ENCODE measurements at places on chromosomes 16 and 17.

DNA sequence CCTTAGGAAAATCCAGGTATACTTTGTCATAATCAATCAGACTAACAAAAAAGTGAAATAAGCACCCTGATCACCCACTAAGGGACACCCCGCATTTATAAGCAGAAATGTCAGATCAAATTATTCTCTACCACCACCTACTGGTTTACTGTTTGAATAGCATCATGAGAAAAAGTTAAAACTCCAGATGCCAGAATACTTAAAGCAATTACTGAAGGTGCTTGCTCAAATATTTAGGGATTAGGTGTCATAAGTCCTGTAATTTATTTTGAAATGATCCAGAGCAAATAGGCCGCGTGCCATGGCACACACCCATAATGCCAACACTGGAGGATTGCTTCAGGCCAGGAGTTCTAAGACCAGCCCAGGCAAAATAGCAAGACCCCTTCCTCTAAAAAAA lies 2.3 kb downstream of the TOP2A start:
- DNase-seq, result no peak

GRCh38 chr16:55328611-55329569 lies 4.9 kb downstream of the IRX6 start:
- no peak for DNase-seq

GRCh38 chr17:56595831-56596690 lies 2.6 kb downstream of the NOG start:
- peak; percentile 23 for DNase-seq

- DNase-seq, result no peak
Measured at GRCh38 chr16:10947211-10947787, 2.9 kb downstream of the CLEC16A start.

DNA sequence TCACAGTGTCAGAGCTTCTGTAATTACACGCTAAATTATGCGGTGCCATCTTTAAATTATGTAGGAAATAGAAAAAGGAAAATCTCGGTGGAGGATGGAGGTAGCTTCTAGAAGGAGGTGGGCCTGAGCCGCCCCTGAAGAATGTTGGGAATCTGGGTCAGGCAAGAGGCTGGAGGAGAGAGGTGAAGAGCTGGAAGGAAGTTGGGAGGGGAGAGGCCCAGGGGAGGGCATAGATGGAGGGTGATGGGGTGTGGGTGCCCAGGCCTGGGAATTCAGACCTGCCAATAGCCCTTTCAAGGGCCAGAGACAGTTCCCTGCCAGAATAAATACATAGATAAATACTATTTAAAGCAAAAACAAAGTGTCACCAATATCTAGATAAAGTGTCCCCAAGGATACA lies 415.0 kb upstream of the HSBP1 start:
- no peak for DNase-seq

GRCh38 chr17:3400055-3400454 lies 1.8 kb upstream of the OR1E1 start:
- DNase-seq, result no peak

- no peak for DNase-seq
Measured at GRCh38 chr16:54627616-54628015, 303.0 kb upstream of the IRX5 start.

- DNase-seq, result no peak
Measured at GRCh38 chr17:78527345-78527744, 49.9 kb downstream of the DNAH17 start.

GRCh38 chr16:58187092-58187491 lies 10.8 kb downstream of the CSNK2A2 start:
- DNase-seq, result no peak

GRCh38 chr17:5500589-5501391 lies 14.4 kb downstream of the MIS12 start:
- DNase-seq, result peak; percentile 77

- peak; percentile 90 for DNase-seq
Measured at GRCh38 chr17:49556223-49556943, 19.3 kb upstream of the NXPH3 start.

DNA sequence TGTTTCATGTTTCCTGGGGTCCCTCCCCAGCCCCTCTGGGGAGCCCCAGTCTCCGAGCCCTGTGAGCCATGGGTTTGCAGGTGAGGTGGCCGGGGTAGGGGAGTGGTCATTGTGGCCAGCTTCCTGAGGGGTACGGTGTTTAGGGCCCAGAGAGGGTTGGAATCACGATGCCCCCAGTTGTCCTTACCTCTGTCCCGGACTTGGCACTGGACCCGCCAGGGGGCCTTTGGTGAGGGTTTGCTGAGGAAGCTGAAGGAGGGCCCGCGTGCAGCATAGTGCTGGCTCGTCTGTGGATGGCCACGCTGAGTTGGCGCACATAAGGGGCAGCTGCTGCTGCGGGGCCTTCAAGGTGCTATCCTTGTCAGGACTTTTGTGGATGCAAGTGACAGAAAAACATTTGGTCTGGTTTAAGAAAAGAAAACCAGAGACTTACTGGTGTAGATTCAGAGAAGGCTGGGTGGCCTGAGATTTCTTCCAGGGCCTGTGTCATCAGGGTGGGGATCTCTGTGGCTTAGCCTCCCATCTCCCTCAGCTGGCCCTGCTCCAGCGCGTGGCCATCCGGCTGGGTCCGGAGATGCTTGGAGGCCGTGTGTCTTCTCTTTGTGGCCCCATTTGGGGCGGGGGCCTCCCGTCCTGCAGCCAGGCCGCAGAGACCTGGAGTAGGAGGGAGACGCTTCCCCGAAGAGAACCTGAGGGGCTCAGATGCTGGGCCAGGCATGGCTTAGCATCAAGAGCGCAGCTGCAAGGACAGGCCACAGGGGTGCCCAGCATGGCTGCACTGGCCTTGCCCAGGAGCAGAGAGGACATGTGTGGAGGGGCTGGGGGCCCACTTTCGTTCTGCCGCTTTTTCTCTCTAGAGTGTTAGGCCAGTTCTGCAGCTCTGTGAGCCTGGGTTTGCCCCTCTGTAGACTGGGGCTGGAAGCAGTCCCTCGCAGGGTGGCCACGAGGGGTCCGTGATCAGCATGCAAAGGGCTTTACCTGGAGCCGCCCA lies 33.7 kb upstream of the NUDT16L1 start:
- no peak for DNase-seq

- DNase-seq, result no peak
Measured at GRCh38 chr17:6524520-6524919, 31.8 kb downstream of the PITPNM3 start.

- DNase-seq, result peak; percentile 81
Measured at GRCh38 chr16:84738255-84739038, 38.6 kb downstream of the USP10 start.

- DNase-seq, result no peak
Measured at GRCh38 chr16:22322021-22322471, 24.8 kb downstream of the POLR3E start.

- DNase-seq, result no peak
Measured at GRCh38 chr16:84780544-84781376, 39.0 kb upstream of the CRISPLD2 start.

DNA sequence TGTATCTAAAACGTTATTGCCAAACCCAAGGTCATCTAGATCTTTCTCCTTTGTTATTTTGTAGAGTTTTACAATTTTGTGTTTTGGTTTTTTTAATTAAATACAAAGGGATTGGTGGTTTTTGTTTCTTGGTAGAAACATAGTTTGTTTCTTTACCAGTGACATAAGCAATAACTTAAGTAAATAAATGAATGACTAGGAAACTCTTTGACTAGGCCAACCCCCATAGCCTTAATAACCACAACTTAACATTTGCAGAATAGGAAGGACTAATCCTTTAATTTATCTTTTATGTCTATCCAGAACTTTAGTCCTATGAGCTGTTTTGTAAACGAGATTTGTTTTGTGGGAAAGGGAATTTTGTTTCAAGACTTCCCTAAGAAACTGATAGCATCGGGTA lies 162.5 kb downstream of the PRKCA start:
- DNase-seq, result no peak

GRCh38 chr17:77581480-77581879 lies 377.0 kb upstream of the TNRC6C start:
- no peak for DNase-seq

GRCh38 chr17:72699545-72699944 lies 392.9 kb downstream of the SLC39A11 start:
- no peak for DNase-seq

DNA sequence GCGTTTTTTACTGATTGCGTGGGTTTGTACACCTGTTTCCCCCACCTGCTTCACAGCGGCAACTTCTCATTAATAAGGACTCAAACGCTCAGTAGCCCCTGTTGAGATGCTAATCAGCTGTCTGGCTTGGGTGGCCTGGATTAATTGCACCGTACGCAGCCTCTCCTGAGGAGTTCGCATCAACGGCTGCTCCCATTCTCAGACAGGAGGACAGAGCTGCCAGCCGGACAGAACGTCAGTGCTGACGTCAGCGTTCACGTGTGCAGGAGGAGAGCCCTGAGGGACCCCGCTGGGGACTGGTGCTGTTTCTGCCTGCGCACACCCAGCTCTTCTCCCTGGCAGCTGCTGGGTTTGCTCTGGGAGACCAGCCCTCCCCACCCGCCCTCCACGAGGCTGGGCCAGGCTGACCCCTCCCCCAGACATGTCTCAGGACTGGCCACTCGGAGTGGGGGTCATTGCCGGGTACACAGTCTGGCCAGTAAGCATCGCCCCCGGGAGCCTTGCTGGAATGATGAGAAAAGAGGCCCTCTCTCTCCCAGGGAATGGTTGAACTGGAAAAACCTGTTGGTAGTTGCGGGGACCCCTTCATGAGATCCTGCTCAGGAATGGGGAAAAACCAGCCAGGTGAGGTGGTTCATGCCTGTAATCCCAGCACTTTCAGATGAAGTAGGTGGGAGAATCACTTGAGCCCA lies 5.7 kb upstream of the BANP start:
- no peak for DNase-seq

- DNase-seq, result no peak
Measured at GRCh38 chr16:49330562-49331201, 42.9 kb upstream of the C16orf78 start.

DNA sequence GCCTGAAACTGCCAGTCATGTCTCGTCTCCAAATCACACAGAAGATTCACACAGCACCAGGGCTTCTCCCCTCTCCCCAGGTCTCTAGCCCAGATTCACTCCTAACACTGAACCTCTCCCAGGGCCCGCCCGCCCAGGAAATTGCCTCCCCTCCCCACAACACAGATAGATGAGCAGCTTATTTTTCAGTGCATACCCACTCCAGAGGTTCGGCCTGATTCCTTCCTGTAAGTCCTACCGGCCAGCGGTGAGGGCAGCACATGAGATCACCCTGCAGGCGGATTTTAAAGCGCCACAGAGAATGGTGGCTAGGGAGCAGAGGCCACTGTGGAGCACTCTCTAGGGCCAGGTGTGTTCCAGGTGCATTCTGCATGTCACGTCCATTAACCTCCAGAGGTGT lies 301.8 kb downstream of the IRF8 start:
- DNase-seq, result no peak

GRCh38 chr17:10556301-10557005 lies 7.0 kb upstream of the MYH2 start:
- no peak for DNase-seq

DNA sequence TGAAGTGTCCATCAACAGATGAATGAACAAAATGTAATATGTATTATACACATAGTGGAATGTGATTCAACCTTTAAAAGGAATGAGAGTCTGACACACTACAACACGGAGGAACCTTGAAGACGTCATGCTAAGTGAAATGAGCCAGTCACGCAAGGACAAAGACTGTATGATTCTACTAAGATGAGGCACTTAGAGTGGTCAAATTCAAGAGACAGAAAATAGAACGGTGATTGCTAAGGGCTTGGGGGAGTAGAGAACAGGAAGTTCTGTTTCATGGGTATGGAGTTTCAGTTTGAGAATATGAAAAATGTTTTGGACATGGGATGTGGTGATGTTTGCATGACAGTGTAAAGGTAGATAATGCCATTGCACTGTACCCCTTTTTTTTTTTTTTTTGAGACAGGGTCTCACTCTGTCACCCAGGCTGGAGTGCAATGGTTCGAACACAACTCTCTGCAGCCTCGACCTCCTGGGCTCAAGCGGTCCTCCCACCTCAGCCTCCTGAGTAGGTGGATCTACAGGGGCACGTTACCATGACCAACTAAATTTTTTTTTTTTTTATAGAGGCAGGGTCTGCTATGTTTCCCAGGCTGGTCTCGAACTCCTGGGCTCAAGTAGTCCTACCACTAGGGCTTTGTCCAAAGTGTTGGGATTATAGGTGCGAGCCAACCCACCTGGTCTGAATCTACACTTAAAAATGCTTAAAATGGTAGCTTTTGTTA lies 2.9 kb upstream of the CCDC102A start:
- DNase-seq, result peak; percentile 17

DNA sequence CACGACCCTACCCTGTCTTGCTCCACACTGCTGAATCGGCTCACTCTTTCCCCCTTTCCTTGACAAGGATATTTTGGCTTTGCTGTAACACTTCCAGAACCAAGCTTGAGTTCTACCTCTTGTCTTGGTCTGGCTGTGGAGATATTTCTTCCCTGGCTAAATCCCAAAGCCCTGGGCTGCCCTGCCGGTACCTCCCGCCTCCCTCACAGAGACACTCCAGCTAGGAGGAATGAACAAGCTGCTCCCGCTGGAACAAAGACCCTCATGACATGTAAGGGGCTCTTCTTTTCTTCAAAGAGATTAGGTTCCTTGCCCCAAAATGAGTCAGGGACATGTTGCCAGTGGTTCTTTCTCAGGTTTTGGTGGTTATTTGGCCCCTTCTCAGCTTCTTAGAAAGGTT lies 10.8 kb downstream of the INPP5K start:
- DNase-seq, result no peak

- DNase-seq, result no peak
Measured at GRCh38 chr16:64754279-64754678, 367.6 kb downstream of the CDH11 start.
